ENCODE measurements at places on chromosomes 3 and 15.

DNA sequence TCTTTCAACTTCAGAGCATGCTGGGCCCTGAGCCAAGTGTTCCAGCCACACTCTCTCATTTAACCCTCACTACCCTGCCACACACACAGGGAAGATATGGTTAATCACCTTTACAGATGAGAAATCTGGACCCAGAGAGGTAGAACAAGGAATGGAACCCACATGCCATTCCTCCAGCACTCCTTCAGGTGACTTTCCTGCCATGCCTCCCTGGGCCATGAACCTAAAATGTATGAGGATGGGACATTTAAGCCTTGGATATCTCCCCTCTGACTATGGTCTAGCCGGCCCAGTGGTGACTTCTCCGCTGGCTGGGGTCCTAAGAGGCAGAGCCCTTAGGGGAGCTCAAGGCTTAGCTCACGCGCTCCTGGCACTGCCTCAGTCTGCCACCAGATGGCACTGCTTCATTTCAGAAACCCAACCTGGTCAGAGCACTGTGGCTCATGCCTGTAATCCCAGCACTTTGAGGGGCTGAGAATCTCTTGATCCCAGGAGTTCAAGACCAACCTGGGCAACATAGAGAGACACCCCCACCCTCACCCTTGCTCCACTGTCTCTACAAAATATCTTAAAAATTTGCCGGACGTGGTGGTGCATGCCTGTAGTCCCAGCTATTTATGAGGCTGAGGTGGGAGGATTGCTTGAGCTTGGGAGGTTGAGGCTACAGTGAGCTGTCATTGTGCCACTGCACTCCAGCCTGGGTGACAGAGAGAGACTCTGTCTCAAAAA is 2.2 kb upstream of the DCAF1 start:
- peak; percentile 79 for DNase-seq

GRCh38 chr3:182108371-182108770 is 396.6 kb downstream of the SOX2 start:
- no peak for DNase-seq

GRCh38 chr3:4613366-4613765 is 120.2 kb downstream of the ITPR1 start:
- DNase-seq, result no peak

DNA sequence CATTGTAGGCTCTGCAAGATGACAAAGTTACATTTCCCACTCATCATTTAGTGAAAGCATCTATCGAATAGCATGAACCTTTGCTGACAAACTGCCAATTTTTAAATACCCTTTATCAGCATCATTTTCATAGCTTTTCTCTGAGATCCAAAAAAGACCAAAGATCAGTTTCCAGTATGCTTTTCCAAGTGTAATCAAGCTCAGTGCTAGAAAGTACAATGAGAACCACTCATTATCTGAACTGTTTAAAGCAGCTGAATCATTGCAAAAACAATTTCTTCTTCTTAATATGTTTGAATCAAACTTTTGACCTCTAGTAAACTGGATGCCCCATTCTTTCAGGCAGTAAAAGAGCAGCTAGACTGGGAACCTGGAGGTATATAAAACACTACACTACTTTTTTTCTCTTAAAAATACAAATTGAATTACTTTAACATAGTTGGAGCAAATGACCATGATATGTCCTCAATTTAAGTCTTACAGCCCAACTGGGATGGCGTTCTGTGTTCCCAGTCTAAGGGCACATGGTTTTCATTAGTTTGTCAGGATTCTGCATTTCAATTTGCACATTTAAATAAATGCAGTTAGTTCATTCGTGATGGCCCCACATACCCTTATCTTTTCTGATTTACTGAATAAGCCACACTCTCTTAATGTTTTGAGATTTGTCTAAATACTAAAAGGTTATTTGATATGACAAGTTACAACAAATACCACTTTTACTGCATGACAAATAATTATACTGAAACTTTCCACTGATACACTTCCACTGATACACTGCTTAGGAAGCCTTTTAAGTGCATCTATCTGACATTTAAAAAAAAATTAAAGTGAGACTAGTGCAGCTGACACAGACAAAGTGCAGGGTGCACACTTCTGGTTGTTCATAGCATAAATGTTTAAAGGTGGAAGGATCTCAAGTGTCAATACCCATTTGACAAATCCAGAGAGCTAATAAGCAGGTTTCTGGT is 146.0 kb upstream of the FRMD4B start:
- no peak for DNase-seq

DNA sequence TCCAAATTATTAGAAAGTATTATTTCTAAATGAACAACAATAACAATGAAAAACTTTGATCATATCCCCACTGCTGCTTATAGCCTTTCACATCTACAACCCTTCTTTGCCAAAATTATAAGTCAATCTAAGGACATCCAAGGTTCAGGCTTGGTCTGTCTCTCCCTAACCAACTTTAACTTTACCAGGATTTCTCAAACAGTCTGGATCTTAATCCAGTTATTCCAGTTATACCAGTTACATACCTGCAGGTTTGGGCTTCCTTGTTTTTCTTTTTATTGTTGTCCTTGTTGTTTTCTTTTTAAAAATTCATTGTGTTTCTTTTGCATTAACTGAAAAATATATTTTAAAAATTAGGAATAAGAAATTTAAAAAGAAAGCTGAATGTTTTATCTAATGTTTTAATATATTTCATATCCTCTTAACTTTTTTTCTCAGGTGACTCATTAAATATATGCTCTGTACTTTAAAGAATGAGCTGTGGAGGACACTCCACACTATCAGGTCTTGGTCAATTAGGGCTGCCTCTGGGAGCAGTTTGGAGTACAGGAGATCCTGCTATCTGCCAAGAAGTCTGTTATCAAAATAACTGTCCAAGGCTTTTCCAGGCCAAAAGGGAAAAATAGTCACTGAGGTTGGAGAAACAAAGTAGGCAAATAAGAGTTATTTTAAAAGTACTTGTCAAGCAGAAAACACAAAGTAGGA is 421.4 kb downstream of the EPHA6 start:
- DNase-seq, result no peak

GRCh38 chr3:177057768-177058167 is 139.5 kb downstream of the TBL1XR1 start:
- DNase-seq, result peak; percentile 61

DNA sequence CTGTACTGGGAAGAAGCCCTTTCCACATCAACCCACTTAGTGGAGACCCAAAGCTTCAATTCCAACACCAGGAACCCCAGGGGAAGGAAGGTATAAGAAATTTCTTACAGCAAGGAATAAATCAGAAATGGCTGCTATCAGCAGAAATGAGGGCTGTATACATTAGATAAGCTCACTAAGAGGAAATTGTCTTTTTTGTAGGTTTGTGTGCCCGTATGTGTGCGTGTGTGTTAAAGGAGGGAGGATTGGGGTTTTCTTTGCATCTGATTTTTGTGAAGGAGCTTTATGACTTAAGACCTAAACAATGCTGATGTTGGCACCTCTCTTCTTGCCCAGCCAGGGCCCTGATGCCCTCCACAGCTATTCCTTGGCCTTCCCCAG is 18.6 kb downstream of the ARRDC4 start:
- no peak for DNase-seq

DNA sequence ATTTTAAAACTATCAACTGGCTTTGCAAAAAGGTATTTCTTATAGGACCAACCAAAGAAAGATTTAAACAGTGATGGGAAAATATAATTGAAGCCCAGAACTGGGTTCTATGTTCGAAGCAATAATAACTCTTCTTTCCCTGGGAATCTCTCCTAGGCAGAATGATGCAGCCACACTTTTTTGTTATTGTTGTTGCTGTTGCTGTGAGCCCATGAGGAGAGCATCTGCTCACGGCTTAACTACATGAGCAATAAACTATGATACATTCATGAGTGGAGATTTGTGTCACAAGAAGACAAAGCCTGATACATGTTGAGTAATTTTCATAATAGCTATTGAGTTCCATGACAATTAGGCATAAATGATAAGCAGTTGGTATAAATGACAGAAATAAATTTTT is 80.5 kb downstream of the CRTC3 start:
- DNase-seq, result no peak

DNA sequence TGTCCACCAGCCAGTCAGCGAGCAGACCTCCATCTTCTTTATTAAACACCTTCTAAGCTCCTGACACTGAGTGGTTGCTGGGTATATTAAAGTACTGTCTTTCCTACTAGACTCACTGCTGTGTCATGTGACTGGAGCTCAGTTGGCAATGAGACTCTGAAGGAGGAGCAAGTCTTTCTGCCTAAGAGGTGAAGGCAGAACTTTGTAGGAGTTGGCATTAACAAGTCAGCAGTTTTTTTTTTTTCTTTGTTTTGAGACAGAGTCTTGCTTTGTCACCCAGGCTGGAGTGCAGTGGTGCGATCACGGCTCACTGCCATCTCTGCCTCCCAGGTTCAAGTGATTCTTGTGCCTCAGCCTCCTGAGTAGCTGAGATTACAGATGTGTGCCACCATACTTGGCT is 62.2 kb downstream of the ABHD5 start:
- DNase-seq, result no peak

GRCh38 chr3:138935505-138935862 is 11.5 kb downstream of the FOXL2 start:
- no peak for DNase-seq

DNA sequence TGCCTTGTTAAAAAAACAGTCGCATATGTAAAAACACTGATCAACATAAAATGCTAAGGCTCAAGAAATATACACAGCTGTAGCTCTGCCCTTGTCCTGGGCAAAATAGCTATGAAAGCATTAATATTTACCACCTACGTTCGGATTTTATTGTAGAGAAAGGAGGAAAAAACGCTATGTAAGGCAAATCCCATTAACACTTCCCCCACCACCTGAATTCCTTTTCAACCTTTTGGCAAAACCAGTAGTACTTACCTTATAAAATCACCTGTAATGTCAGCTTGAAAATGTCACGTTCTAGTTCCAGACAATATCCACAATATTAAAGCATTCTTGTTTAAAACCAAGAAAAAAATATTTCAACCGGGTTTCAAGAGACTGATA is 3.6 kb downstream of the TRA2B start:
- DNase-seq, result no peak

DNA sequence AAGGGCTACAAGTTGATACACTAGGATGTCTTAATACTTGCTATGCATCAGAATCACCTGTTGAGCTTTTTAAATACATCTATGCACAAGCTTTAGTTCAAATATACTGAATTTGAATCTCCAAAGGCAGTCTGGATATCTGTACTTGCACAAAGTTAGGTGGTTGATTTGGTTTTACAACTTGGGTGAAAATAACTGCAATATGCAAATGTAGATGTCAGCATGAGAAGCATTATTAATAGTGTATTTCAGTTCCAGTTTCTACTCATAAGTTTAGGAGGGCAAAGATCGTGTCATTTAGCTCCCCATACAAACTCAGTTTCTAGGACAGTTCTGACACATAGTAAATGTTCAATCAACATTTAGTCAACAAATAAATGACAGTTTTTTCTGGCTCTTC is 25.6 kb downstream of the IQCB1 start:
- DNase-seq, result no peak

GRCh38 chr3:128841926-128842920 is 37.2 kb upstream of the ACAD9 start:
- no peak for DNase-seq

DNA sequence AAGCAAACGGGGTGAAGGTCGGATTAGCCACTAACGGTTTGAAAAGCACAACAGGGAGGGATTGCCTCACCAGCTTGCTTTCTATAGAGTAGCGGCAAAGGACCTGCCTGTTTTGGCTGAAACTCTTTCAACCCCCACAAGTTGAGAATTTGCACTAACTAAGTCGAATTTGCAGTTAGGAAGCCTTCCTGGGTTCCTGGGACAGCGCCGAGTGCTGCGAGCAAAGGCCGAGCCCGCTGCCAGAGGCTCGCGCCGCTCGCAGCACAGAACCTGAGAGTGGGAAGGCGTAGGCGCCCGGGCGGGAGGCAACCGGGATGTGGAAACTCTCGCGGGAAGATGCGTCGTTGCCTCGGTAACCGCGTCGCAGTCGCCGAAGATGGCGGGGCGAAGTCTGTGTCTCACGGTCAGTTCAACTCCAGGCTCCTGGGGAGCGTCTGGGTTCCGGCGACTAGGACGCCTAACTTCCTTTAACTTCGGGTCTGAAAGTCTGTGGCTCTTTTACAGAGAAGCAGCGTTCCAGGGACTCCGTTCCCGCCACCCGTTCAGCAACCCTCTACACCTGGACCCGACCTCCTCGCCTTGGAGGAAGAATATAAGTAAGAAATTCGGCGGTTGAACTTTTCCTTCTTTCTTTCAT is at the start of gene TEX9:
Gene TEX9, plus strand, starts transcription at position 352 of the 637 bp plus-strand sequence. Its CDS starts 25 bp downstream, at position 377.
- DNase-seq, result peak; percentile 67

- DNase-seq, result no peak
These were observed 23.6 kb downstream of the UBE2E1 start for GRCh38 chr3:23829242-23829934.

DNA sequence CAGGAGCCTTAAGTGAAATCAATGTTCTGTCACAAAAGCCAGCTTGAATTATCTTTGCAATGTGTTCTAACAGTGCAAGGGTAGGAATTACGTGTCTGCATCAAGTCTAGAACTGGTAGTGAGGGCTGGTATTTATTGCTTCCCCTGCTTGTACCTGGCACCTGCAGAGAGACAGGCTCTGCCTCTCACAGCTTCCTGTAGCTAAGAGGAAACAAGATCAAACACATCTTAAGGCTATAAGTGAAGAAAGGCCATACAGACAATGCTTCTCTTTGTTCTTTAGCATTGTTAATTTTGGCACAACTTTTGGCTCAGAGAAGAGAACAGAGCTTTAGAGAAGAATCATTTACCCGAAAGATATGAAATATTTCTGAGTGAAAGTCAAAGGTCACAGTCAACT is 479.9 kb downstream of the GRM7 start:
- no peak for DNase-seq

DNA sequence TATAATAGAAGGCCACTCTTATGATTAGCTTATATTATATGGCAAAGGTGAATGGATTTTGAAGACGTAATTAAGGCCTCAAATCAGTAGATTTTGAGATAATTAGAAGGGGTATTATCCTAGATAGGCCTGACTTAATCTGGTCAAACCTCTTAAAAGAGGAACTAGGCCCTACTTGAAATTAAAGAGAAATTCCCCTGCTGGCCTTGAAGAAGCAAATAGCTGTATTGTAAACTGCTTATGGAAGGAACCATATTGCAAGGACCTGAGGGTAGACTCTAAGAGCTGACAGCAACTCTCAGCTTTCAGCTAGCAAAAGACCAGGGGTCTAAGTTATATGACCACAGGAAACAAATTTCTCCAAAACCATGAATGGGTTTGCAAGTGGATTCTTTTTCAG is 219.0 kb upstream of the ONECUT1 start:
- no peak for DNase-seq

DNA sequence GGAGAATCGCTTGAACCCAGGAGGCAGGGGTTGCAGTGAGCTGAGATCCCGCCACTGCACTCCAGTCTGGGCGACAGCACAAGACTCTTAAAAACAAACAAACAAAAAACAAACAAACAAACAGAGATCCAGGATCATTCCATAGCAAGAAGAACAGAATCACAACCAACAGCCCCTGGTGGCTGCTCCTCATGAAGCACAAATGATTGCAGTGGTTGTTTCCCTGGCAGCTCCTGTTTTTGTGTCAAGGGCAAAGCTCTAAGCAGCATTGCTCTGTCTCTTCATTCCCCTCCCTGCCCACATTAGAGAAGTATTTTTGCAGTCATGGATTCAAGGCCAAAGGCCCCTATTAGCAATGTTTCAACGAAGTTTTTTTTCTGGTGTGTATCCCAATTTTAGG is 25.8 kb upstream of the BLM start:
- DNase-seq, result no peak

Measured in activated naive CD4-positive, alpha-beta T cell treated with anti-CD3 and anti-CD28 coated beads, Interleukin-2, amount 50 U/mL, for 16 hours (primary cell).